ENCODE measurements at places on chromosomes 5 and 9.

DNA sequence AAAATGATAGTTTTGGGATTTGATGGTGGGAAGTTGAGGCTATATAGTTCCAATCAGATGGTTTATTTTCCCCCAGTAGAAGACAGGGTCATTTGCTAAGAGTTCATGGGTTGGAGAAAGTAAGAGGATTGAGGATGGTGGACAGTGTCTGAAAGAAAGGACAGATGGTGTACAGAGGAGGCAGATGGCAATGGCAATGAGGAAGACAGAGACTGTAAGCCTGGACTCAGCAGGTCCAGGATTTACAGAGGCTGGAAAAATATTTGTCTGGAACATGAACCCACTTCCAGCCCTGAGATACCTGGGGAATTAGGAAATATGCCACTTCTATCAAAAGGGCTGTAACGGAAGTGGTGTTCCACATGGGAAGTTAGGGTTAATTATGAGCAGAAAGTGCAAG is 84.5 kb downstream of the PCSK1 start:
- no peak for DNase-seq

DNA sequence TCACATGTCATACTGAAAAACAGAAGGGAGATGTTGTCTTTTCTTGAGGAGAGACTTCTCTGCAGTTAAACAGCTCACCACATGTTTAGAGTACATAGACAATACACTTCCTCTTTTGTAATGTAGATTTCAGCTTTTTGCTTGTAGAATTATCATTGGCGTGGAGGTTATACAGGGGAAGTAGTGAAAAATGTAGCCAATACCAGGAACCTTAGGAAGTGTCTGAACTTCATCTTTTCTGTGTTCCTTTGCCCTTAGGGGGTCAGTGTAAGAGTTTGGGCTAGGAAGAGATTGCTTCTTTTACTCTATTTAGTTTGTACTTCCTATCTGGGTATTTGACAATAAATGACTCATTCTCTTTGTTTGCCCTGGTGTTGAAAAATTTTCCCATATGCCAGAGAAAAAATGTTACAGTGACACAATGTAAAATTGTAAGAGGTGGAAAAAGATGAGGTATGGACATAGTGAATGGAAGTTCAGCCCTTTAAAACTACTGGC is 21.0 kb upstream of the CDKN2B start:
- DNase-seq: peak; percentile 83

GRCh38 chr5:150771034-150771795 is 7.3 kb upstream of the SMIM3 start:
- no peak for DNase-seq

GRCh38 chr9:71812385-71812784 is 44.1 kb upstream of the CEMIP2 start:
- DNase-seq: no peak

GRCh38 chr5:131382407-131383395 is 118.8 kb downstream of the CDC42SE2 start:
- peak; percentile 86 for DNase-seq

DNA sequence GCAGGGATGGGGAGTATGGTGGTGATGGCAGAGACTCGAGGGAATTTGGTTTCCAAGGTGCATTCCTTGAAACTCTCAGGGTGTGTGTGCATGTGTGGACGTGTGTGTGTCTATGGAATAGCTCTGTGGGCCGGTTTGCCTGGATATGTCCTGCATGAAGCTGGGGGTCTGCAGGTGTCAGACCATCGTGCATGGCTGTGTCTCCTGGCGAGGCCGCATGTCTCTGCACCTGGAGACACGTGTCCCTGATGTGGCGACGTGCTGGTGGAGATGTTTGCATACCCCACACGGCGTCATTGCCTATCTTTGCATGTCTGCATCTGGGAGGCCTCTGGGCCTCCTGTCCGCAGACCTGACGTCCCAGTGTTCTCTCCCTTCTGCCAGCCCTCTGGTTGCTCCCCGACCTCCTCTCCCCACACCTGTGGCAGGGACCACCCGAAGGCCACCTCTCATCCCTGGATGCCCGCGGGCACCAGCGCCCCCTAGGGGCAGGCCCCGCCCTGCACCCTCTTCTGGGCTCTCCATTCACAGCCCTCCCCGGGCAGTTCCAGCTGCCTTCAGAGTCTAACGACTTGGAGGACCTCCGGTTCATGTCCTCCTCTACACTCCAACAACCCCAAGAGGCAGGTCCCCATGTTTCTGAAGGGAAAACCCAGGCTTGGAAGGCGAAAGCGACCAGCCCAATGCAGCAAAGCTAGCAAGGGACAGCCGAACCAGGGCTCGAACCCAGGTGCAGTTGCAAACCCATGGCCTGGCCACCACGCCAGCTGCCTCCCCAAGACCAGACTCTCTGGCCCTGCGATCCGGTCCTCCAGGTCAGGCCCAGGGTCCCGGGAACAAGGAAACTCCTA is 88.6 kb downstream of the LMX1B start:
- DNase-seq: no peak

DNA sequence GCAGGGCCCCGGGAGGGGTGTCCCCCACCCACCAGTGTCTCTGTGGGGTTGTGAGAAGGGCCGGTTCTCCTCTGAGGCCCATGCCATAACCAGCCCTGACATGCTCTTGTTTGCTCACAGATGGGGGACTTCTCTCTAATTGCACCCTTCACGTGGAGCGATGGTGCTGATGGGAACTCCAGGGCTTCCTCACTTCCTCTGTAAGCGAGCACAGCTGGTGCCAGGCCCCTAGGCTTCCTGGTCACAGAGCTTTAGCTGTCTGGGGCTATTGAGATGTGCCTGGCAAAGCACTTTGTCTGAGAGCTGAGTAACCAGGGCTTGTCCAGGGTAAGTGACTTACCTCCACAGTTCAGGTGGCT is 36.4 kb downstream of the PHF2 start:
- no peak for DNase-seq

- DNase-seq: no peak
These were observed 50.4 kb downstream of the PPIC start for GRCh38 chr5:122985954-122986721.

DNA sequence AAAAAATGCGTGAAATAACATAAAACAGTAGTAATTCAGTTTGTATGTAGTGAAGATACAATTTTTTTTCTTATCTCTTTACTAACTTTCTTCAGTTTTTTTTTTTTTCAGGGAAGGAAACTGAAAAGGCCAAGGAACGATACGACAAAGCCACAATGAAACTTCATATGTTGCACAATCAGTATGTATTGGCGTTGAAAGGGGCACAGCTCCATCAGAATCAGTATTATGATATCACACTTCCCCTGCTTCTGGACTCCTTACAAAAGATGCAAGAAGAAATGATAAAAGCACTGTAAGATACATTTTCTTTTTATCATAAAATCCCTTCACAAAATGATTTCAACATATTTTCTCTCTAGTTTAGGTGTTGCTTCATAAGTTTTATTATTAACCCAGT is 120.0 kb downstream of the FER start:
- DNase-seq: peak; percentile 15

- DNase-seq: no peak
These were observed 174.9 kb upstream of the PUM3 start for GRCh38 chr9:3018691-3019230.

DNA sequence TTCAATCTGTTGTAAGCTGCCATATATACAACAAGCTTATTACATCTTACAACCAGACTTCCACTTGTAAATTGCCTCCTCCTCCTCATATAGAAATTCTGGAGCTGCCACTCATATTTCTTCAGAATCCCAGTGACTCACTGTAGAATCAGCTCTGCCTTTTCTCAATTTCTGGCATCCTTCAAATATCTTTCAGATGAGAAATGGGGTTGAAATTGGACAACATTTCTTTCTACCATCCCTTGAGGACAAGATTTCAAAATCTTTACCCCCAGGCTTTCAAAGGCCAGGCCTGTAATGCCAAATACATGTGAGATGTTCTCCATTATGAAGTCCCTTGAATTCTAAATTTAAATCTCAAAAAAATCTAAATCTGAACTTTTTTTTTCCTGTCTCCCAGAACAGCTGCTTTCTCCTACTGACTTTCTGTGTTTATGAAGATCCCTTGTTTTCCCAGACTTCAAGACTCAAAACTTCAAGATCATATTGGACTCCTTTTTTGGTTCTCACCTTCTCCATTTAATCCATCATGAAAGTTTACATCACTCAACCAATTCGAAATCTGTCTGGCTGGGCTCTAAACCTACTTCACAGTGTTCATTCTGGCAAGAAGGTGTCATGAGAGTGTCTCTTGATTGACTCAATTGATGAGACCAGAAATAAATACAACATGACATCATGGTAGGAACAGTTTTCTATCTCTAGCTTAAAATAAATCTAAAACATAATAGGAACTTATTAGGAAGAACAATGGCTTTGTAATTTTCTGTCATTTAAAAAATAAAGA is 109.8 kb downstream of the HMHB1 start:
- peak; percentile 64 for DNase-seq

DNA sequence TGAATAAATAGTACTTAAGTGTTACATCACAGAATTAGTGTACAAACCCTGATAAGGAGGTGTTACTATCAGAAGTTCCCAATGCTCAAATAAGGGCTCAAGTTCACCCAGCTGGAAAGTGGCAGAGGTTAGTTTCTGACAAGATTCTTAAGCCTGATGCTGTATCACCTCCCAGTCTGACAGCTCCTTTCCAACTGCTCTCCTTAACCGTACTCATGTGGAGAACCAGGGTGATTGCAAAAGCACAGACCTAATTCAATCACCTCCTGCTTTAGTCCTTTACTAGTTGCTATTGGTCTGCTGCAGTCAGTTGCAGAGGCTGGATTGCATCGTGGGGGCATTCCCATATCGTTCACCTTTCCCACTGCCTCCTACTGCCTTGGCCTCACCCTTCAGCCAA is 100.4 kb upstream of the ZNF618 start:
- no peak for DNase-seq

DNA sequence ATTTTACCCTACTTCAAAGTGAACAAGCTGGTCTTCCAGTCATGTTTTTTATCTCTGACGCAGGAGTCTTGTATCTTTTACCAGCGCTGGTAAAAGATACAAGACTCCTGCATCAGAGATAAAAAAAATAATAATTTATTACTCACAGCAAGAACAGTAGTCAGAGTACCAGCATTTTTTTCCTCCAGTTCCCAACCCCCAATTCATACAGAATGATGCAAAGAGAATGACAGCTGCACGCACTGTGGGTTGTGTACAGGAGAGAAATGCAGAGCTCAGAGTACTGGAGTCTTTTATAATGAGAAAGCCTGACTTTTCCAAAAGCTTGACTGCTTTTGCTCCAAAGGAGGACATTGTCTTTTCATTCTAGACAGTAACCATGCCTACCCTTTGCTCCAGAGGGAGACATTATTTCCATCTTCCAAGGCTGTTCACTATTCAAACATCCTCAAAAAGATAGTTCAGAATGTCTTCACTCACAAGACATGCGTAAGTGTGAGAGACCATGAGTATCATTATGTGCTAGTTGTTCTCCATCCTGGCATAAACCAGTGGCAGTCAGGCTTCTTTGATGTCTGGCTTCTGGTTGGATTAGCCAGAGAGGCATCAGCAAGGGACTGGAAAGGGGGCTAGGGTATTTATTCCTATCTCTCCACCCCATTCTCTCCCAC is 14.3 kb upstream of the RANBP6 start:
- no peak for DNase-seq

- DNase-seq: peak; percentile 43
These were observed 475.7 kb downstream of the CCDC171 start for GRCh38 chr9:16028548-16028947.

- no peak for DNase-seq
These were observed 2.2 kb upstream of the CLINT1 start for GRCh38 chr5:157860898-157861890.

DNA sequence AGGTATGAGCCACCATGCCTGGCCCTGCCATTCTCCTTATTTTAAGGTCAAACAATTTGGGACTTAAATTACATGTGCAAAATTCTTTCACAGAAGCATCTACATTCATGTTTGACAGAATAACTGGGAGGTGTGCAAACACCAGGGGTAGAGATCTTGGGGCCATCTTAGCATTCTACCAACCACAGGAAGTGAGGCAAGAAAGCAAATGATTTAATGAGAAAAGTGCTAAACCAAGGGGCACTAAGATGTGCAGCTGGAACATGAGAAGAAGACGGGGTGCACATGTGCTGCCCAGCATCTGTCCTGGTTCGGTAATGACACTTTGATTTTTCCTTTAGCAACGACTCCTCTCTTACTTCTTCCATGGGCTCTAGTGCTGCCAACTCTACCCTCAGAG is 1.2 kb upstream of the F12 start:
- no peak for DNase-seq

- no peak for DNase-seq
These were observed 335.3 kb downstream of the DIRAS2 start for GRCh38 chr9:90307167-90307833.

GRCh38 chr9:73215249-73215648 is 63.6 kb downstream of the ANXA1 start:
- no peak for DNase-seq

GRCh38 chr5:89090037-89090436 is 207.1 kb upstream of the MEF2C start:
- DNase-seq: no peak

DNA sequence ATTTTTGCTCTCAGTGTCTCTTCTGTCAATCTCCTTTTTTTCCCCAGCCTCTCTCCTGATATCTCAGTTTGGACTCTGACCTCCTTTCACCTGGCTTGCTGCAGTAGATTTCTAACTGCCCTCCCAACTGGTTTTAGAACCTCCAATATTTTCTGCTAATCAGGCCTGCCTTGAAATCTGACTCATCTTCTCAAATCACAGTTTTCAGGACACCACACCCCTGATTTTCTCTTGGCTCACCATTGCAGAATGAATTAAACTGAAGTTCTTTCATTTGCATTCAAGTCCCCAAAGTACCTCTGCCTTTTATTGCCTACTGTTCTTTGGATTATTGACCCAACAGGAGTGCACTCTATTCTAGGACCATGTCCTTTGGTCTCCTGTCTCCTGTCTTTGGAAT is 310.4 kb upstream of the TRPC7 start:
- DNase-seq: no peak

GRCh38 chr5:92998456-92998855 is 582.6 kb downstream of the NR2F1-AS1 start:
- no peak for DNase-seq

DNA sequence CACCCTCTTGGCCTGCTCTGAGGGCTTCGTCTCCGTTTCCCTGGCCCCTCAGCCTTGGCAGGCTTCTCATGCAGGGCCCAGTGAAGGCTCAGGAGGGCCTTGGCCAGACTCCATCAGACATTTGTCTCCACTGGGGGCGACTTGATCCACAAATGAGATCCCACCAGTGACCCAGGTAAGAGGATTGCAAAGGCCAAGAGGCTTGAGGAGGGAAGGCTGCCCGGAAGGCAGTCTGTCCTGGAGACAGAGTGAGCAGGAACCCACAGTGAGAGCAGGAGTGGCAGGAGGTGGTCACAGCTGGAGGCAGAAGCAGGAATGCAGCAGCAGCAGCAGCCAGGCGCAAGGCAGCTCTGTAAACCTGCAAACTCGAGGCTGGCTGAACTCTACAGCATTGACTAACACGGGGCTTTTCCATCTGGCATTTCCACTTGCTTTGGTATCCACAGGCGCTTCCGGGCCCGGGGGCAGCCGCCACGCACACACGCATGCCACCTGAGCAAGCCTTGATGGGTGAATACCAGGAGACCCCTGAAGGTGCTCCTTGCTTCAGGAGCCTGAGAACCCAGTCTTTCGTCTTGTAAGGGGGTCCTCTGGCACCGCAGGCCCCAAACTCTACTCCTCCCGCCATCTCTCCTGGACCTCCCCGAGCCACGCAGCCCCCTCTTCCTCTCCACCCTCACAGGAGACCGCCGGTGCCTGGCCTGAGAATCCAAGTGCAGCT is 14.7 kb downstream of the MGAT1 start:
- DNase-seq: no peak

Measured in renal cortical epithelial cell (primary cell).